ENCODE measurements at places on chromosomes 12 and 14. TPM values are rescaled to one million over a fixed set of nuclear protein-coding genes. Genes with fewer than 3 reads are reported as not detected.

DNA sequence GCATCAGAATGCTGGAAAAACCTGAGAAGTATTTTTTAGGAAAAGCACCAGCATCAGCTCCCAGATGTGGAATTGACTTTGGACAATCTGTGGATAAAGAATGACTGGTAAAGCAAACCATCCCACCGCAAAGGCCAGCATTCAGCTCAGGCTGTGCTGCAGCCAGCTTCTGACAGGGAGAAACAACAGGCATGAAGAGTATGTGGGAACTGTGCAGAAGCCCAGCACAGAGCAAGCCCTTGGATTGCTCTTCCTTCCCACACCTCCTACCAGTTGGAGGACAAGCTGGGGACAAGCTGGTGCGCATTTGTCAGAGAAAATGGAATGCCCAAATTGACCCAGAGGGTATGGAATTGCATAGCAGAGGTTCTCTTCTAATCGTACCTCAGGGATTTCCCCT is 228.1 kb downstream of the ANO2 start:
- peak; percentile 28 for DNase-seq

MORN3 gene
- 1.3 TPM for total RNA-seq

ANO4 gene
- total RNA-seq = 3.7 TPM

ANAPC7 gene
- 86.7 TPM for total RNA-seq

GRCh38 chr12:57240926-57241401 is 10.0 kb downstream of the STAC3 start:
- peak; percentile 88 for DNase-seq

CD163 gene
- total RNA-seq = 11.6 TPM

GRCh38 chr12:29287622-29288021 is 93.3 kb downstream of the ERGIC2 start:
- DNase-seq = no peak

DNA sequence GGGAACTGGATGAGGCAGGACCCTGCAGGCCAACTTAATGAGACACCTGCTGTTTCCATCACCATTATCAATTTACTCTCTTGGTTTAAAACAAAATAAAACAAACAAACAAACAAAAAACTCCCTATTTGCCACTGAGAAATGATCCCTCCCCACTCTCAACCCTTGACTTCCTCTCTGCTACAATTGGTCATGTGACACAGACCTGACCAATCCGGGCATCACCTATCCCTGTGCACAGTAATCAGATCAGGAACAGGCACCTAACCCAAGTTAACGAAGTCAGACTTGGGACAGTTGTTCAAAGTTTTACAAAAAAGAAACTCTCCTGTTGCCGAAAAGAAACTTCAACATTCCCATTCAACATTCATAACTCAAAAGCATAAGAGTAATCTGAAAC is 58.4 kb downstream of the NELL2 start:
- DNase-seq = no peak

GPR132 gene
- total RNA-seq = 3.3 TPM

DNA sequence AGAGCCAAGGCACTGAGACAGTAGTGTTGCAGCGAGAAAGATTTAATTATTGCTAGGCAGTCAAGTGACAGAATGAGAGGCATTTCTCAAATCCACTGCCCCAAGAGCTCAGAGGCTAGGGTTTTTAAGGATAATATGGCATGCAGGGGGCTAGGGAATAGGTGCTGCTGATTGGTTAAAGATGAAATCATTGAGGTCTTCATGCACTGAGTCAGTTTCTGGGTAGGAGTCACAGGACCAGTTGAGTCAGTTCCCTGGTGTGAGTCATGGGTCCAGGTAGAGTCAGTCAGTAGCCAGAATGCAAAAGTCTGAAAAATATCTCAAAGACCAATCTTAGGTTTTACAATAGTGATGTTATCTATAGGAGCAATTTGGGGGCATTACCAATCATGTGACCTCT is 323.8 kb downstream of the RGS6 start:
- no peak for DNase-seq

CCDC38 gene
- 0.35 TPM for total RNA-seq

All from endodermal cell (in vitro differentiated cells).